Endodermal cell (in vitro differentiated cells): ENCODE measurements at places on chromosomes 2 and 18. TPM values are rescaled to one million over a fixed set of nuclear protein-coding genes. Genes with fewer than 3 reads are reported as not detected.

Gene NYAP2
- not detected in 3 replicates for total RNA-seq

Gene G6PC2
- total RNA-seq, result not detected in 3 replicates

Gene MYO5B
- 12.0 to 13.8 TPM (median 12.2 TPM) in 3 replicates for total RNA-seq

DNA sequence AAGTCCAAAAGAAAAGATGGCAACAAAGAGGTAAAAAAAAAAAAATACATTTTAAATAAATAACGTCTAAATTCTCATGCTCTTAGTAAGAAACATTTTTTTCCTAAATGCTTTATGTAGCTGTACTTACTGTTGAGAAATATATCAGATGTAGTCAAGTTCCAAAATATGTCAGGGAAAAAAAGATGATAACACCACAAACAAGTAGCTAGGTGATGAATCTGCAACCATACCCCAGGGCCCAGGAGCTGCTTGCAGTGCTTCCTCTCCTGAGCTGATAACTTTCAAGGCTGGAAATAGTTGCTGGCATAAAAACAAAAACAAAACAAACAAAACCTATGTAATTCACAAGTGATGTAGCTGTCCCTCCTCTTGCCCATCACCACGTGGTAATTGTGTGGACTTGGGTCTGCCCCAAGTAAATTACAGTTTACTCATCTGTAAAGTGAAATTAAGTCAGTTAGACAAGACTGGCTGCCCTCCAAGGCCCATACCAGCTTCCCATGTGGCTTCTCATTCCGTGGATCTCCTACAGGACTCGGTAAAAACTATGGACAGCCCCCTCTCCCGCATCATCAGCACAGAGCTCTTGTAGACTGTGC, 82.6 kb downstream of the SP100 start:
- no peak for DNase-seq
- no peaks in the 10 kb centered on the region for H3K36me3 ChIP-seq
- no peak overlapping the region for H3K27ac ChIP-seq
- H3K4me3 ChIP-seq, result no peak overlapping the region
- H3K27me3 ChIP-seq, result no peaks in the 10 kb centered on the region
- H3K4me1 ChIP-seq, result no peaks in the 10 kb centered on the region
